OCI-M1 (cell line): ENCODE measurements at places on chromosomes 2 and 18.

- no peak for DNase-seq
Measured at GRCh38 chr2:47271054-47272000, 116.2 kb upstream of the STPG4 start.

DNA sequence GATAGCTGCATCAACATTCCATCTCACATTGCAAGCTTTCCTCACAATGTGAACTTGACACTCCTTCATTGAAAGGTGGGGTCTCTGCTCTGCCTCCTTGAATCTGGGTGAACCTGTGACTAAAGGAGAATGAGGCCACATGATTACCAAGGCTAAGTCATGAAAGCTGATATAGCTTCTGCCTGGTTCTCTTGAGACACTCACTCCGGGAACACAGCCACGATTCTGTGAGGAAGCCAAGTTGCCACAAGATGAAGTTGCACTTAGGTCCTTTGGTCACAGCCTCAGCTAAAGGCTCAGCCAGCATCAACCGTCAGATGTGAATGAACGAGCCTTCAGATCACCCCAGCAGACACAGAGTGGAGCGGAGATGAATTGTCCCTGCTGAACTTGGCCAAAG, 94.7 kb upstream of the FAM136A start:
- no peak for DNase-seq

GRCh38 chr18:8339952-8340351, 269.3 kb upstream of the RAB12 start:
- DNase-seq = no peak

GRCh38 chr2:37500031-37500430, 155.6 kb downstream of the QPCT start:
- no peak for DNase-seq

DNA sequence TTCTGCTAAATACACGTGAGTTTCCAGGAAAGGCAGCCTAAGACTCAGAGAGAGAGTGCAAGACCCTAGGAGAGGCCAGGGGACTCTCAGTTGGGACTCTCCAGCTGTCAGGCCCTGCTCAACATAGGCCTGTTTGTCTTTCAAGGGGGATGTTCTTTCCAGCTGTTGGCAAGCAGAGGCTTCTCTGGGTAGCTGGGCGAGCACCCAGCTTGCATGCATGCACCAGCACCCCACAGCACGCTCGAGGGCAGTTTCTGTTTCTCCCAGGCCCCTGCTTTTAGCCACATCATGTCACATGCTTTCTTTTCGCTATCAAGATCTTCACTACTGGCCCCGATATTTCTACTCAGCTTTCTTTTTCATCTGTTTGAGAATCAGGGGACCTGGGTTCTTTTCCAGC, 479.3 kb upstream of the HS6ST1 start:
- DNase-seq = peak; percentile 6

DNA sequence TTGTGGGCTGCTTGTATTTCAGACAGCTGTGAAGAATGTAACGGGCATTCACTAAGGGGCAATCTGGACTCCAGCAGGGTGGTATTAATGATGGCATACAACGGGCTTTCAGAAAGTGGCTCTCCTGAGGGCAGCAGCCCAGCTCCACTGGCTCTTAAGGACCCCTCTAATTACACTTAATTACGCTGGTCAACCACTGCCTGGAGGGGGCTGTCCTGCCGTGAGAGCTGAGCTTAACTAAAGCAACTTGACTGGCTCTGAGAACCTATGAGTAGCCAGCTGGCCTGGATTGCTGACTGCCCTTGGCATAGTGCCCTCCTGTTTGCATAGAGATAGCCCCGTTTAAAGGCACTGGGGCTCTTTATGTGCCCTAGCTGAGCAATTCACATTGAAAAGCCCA, 3.8 kb downstream of the LIPG start:
- no peak for DNase-seq

DNA sequence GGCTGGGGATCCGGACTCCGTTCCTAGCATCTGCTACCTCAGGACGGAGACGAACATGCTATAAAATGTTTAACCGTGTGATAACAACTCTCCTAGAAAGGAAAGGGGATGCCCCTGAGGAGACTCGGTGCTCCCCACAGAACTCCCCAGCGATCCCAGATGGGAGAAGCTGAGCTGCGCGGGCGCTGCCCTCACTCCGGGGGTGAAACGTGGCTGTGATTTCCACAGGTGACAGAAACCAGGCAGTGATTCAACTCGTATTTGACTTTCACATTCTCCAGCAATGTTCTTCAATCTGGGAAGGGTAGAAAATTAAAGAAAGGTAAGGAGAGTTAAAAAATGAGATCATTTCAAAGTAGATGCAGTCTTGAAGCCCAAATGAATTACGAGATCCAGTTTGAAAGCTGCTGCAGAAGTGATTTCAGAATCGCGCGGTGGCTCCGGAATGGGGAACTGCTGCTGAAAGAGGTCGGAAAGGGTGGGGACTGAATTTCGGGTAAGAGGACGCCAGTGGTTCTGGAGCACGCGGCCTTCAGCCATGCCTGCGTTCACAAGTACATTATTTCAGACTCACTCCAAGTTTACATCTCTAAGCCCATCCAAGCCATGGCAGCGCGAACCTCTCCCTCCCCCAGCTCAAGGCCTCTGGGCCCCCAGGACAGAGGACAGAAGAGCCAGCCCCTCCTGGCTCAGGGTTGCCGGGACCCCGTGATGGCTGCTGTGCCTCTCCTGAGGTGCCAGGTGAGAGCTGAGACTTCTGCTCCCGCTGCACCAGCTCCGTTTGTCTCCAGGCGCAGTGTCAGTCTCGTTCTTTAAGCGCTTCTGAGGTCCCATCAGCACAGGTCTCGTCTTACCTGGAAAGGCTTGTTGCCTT, 39.5 kb downstream of the ADNP2 start:
- no peak for DNase-seq

DNA sequence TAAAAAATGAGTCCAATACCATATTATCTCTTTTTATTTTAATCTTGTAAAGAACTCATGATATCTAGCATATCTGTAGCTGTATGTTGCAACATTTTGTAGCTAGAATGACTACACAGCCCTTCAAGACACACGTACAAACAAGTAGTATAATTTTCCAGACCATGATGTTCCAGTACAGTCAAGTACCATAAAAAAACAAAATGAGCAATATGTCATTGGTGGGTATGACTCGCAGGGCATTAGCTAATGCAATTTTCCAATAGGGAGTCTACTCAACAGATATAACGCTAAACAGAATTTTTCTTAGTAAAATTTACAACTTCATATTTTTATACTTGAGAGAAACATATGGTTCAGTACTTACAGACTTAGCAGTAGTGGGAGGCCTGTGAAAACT, 53.6 kb upstream of the UGP2 start:
- no peak for DNase-seq

DNA sequence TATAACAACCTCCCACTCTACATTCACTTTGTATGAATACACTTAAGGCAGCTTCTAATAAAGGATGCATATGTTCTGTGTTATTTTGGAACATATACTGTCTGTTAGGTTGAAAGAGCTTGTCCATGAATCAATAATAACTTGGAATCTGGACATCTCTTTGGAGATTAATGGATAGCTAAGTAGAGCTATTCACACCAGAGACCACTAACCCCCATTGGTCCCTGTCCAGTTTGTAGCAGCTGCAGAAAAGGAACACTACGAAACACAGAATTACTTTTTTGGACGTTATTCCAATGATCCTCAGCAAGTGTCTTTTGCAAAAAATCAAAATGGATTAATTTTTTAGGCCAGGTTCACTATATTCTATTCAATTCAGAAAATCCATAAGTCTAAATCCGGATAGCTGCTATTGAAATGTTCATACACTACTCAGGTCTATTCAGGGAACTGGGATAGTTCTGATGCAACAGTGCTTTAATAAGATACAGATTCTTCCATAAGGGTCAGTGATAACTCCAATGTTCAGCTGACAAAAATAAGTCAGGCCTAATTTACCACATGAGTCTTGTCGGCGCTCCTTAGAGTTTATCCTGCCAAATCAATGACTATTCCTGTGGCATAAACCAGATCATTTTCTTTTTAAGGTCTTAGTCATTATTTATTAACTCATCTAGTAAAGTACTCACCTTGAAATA, 44.2 kb downstream of the NRXN1 start:
- DNase-seq = no peak

GRCh38 chr2:29619689-29620088, 301.7 kb downstream of the ALK start:
- no peak for DNase-seq

DNA sequence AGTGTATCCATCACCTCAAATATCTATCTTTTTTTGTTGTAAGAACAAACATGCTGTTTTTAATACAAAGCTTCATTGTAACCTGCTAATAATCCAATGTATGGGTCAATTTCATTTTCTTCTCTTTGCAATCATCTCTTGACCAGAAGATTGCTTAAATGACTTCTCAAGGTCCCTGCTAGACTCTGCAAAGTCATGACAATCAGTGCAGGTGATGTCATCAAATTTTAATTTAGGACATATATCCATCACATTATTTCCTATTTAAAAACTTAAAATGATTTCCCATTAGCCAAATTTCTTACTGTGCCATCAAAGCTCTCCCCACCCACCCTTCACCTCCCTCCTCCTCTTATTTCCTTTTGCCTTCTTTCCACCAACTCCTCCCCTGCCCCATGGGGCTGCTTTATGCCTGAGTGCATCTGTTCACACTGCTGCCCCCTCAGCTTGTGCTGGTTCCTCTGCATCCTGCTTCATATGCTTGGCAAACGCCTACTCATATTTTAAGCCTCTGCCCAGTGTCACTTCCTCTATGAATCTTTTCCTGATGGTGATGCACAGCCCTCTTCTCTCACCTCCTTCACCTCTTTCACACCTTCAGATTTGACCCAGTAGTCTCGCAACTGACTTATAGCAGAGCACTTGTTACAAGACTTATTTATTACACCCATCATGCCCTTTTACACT, 20.3 kb downstream of the PLEK start:
- DNase-seq = no peak

DNA sequence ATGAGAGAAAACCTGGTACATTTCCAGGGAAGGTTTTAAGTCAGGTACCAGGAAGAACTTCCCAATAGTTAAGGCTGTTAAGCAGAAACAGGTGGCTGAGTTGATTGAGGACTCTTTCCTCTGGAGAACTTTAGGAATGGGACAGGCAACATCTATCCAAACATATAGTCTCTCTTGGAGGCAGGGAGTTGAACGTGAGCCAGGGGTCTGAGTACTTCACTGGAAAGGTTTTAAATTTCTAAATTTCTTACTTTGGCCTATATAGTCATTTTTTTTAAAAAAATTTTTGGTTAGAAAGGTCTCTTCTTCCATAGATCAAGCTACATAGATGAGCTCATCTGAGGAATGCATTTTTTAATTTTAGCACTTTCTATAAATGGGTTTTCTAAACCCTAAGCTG, 261.4 kb upstream of the TCF4 start:
- no peak for DNase-seq

- DNase-seq = no peak
Measured at GRCh38 chr18:76208678-76209306, 286.2 kb downstream of the ZNF516 start.

DNA sequence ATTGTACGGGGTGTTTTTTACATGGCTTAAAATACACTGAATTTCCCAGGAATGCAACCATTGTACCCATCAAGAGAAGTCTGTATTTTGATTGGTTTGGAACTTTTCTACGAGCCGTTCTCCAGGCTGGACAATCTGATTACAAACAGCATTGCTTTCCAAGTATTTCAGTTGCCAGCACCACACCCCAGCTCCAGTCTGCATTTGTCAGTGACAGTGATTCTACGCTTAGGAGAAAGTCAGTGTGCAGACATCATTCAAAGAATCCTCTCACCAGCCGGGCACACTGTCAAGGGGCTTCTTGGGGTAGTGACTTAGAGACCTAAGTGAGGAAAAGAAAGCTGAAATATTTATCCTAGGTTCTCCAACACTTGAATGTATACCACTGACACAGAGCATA, 194.1 kb downstream of the ANAPC1 start:
- DNase-seq = no peak

DNA sequence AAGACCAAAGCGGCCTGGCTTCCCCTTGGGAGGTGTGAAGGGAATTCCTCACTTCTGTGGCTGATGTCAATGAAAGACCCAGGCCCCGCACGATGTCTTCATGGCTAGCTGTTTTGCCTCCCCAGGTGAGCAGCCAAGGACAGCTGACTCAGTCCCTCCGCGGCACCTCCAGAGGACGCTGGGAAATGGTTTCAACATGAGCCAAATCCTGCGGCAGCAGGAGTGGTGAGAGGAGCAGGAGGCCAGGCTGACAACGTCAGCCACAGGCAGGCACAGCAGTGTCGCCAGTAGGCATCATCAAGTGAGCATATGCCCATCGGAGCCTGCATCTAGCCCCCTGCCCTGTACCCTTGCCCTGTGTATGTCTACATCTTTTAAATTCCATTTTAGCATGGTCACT, 156.4 kb upstream of the RAB6C start:
- DNase-seq = no peak

GRCh38 chr2:28362991-28363521, 29.6 kb upstream of the FOSL2 start:
- DNase-seq = no peak

- peak; percentile 93 for DNase-seq
Measured at GRCh38 chr2:241637018-241637794, at the start of the genes ATG4B and THAP4. Gene ATG4B (plus strand): TSS chr2:241637693. CDS start chr2:241637715, 22 bp downstream. Gene THAP4 (minus strand): TSS chr2:241637158. CDS start chr2:241637017, 141 bp downstream.

- no peak for DNase-seq
Measured at GRCh38 chr18:37965572-37965970, 400.0 kb upstream of the CELF4 start.

- DNase-seq = no peak
Measured at GRCh38 chr2:105770149-105770548, 25.4 kb downstream of the NCK2 start.

DNA sequence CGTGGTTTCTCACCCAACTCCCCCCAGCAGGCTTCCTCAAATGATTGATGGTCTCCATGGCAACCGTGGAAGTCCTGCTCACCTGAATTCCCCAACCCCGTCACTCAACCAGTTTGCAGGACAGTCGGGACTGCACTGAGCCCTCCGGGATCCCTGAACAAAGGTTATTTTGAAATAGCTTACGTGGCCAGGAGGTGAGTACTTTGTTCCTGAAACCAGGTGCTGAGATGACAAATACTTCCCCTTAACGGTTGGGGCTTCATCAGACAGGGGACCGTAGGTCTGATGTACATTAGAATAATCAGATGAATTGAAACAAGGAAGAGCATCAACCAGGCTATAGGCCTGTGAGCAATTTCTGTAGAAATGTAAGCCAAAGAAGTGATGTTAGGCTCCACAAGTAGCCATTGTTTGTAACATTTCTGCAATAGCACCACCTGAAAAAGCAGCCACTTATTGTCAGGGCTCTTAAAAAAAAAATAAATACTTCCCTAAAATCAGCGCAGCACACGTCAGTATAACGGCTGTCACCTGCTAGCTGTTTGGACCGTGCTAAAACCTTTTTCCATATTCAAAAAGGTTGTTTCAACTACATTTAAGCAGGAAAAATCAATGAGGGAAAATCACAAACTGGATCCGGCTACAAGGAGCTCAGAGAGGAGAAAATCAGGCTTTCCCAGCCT, 206.4 kb upstream of the ID2 start:
- DNase-seq = no peak

- no peak for DNase-seq
Measured at GRCh38 chr2:46878886-46879285, 36.7 kb downstream of the MCFD2 start.
